ENCODE measurements at places on chromosomes 12 and 14.

DNA sequence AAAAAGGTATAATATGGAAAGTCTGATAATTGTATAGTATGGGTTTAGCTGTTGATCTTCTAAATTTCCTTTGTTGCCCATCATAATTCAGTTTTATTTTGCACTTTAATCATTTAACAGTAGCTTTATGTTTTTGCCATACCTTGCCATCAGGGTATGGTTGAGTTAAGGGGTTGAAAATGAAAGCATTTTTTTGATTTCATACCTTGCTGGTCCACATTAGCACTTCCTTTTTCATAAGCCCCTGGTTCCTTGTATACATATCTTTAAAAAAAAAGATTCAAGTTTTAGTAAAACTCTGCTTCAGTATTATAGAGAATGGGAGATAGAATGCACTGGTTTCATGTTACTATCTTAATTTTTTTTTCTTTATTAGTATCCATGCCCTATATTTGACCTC is 71.1 kb downstream of the MIPOL1 start:
- no peak for DNase-seq

GRCh38 chr14:36880276-36880675 is 218.6 kb downstream of the PAX9 start:
- DNase-seq = no peak

GRCh38 chr14:60025571-60025970 is 66.2 kb upstream of the PCNX4 start:
- no peak for DNase-seq

DNA sequence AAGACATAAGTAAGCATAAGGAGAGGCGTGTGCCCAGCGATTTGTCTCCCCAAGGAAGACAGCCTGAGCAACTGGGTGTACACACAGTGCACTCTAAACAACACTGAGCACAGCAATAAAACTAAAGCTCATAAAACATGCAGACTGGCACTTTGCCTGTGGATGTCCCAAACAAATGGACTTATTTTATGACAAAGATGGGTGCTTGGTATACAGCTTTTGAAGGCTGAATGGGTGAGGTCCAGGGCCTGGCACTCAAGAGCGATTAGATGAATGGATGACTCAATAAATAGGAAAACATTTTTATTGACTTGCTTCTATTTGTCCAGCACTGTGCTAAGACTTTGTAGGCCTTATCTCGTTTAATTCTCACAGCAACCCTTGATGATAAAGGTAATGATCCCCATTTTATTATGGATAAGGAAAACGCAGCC is 28.5 kb downstream of the LGMN start:
- peak; percentile 37 for DNase-seq

All from skin of body (tissue), 3 donors.